ENCODE measurements at places on chromosomes 13 and 19.

DNA sequence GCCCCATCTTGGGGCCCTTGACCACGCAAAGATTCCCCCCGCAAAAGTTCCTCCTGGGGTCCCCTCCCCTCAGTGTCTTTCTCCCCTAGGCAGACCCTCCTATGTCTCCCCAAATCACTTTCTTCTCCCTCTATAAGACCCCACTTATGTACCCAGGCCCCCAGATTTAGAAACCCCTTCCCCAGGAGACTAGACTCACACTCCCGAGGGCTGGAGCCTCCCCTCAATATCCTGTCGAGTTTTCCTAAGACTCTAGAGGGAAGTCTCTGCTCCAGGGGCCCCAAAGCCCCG lies 1.4 kb downstream of the SLC1A5 start:
- DNase-seq, result no peak

GRCh38 chr13:110471156-110471832 lies 90.2 kb downstream of the RAB20 start:
- no peak for DNase-seq

DNA sequence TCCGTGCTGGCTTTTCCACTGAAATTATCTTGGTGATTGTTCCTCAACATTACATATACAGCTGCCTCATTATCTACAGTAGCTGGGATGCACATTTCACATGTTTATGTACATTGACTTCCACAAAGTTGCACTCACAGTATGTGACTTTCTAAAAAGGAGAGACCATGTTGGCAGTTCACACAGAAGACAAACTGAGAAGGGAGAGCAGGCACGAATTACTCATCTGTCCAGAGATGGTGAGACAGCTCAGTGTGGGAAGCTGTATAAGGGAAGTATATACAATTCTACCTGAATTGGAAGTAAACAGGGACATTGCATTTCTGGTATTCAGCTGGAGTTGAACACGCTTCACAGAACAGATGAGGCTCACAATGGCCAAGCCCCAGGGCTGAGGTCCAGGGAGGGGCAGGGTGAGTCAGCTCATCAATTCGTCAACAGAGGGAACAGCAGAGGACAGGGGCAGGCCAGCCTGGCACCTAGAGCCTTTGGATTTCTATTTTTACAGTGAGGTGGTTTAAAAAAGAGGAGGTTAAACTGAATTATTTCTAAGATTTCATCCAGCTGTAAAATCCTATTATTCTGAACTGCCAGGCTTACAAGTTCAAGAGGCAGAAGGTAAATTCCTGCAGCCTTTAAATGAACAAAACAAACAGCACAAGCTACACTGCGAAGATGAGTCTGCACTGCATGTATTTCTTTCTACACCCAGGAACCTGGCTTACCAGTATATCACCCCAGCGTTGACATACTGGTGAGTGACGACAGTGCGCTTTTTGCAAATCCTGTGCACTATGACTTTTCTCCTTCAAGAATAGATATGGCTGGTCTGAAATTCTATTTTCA lies 9.8 kb downstream of the PARP4 start:
- no peak for DNase-seq

- no peak for DNase-seq
Measured at GRCh38 chr13:44870456-44870929, 118.8 kb downstream of the NUFIP1 start.

- DNase-seq, result no peak
Measured at GRCh38 chr13:53010374-53011105, 18.1 kb upstream of the OLFM4 start.

GRCh38 chr13:111267784-111268183 lies 52.7 kb upstream of the TEX29 start:
- no peak for DNase-seq

DNA sequence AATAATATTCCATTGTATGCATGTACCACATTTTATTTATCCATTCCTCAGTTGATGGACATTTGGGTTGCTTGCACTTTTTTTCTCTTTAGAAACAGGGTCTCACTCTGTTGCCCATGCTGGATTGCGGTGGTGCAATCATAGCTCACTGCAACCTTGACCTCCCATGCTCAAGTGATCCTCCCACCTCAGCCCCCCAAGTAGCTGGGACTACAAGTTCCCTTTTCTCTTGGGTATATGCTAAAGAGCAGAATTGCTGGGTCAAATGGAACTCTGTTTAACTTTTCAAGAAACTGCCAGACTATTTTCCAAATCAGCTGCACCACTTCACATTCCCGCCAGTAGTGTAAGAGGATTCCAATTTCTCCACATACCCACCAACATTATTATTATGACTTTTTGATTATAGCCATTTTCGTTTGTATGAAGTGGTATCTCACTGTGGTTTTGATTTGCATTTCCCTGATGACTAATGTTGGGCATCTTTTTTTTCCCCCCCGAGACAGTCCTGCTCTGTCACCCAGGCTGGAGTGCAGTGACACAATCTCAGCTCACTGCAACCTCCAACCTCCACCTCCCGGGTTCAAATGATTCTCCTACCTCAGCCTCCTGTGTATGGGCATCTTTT lies 7.6 kb upstream of the IPO5 start:
- DNase-seq, result no peak

DNA sequence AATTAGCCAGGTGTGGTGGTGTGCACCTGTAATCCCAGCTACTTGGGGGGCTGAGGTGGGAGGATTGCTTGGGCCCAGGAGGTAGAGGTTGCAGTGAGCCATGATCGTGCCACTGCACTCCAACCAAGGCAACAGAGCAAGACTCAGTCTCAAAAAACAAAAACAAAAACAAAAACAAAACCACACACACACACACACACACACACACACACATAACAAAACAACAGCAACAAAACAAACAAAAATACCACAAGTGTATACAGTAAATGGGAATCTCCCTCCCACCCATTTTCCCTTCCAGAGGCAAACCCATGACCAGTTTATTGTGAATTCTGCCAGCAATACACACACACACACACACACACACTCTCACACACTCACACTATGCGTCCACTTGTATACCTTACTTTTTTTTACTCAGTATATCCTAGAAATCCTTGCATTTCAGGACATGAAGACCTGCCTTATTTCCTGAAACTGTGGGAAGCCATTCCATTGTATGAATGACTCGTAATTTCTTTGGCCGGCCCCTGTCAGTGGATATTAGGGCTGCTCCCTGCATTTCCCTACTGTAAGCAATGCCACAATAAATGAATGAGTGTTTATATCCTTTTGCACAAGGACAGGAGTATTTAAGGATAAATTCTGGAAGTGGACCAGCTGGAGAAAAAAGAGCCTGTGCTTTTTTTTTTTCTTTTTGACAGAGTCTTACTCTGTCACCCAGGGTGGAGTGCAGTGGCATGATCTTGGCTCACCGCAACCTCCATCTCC lies 6.9 kb upstream of the PLEKHF1 start:
- no peak for DNase-seq

DNA sequence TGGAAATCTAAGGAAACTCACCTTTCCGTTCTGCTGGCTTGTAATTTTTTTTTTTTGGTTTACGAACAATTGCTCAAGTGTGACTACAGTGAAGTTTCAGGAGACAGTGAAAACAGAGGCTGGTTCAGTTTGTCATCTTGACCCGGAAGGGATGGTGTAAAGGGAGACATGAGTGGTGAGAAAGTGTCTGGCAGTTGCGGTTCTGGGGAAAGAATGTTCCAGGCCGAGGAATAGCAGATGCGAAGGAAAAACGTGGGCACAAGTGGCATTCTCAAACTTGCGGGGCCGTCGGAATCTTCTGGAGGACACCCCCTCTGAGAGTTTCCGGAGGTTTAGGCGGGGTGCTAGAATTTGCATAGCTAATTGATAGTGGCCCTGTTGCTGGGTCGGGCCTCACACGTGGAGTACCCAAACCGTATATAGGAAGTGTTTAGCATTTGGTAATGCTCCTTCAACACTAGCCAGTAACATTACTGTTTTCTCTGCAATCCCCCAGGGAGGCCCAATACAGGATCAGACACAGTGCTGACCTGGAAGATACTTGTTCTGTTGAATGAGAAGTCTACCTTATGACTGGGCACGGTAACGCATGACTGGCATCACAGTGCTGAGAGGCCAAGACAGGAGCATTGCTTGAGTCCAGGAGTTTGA lies 2.8 kb upstream of the TNFSF9 start:
- no peak for DNase-seq

- no peak for DNase-seq
Measured at GRCh38 chr13:73715114-73715910, 418.9 kb downstream of the KLF12 start.

- no peak for DNase-seq
Measured at GRCh38 chr13:110067355-110068175, 239.4 kb downstream of the COL4A1 start.

DNA sequence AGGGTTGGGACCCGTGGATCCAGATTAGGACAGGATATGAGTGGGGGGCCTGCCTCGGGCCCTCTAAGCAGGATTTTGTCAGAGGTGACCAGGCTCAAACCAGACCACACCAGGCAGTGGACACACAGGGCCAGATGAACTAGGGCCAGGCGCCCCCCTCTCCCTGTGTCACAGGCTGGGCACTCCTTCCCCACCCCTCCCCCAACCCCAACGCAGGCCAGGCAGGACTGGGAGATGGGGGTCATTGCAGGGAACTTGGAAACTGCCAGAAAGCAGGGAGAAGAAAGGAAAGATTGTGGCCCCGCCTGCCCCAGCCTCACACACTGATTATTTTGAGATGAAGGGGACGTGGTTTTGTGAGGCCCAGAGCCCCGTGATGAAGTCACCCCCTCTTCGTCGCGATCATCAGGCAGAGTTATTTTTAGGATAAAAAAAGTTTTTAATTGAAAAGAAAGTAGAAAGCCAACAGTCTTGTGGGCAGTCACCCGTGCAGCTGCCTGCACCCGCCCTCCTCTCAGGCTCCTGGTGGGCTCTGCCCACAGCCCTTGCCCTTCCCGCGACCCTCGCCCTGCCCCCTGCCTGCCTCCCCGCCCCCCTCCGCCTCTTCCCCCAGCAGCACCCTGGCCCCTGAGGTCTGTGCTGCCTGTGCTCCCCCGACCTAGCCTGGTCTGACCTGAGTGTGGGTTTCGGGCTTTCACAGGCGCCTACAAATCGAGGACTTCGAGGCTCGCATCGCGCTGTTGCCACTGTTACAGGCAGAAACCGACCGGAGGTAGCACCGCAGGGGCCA lies 1.9 kb upstream of the YJEFN3 start:
- DNase-seq, result no peak

- no peak for DNase-seq
Measured at GRCh38 chr13:109408591-109409382, 377.6 kb downstream of the IRS2 start.

- no peak for DNase-seq
Measured at GRCh38 chr19:10863107-10863717, 8.1 kb upstream of the CARM1 start.

GRCh38 chr13:39515224-39515714 lies 87.7 kb downstream of the LHFPL6 start:
- DNase-seq, result no peak

- no peak for DNase-seq
Measured at GRCh38 chr13:45402641-45403040, 15.5 kb downstream of the SLC25A30 start.

DNA sequence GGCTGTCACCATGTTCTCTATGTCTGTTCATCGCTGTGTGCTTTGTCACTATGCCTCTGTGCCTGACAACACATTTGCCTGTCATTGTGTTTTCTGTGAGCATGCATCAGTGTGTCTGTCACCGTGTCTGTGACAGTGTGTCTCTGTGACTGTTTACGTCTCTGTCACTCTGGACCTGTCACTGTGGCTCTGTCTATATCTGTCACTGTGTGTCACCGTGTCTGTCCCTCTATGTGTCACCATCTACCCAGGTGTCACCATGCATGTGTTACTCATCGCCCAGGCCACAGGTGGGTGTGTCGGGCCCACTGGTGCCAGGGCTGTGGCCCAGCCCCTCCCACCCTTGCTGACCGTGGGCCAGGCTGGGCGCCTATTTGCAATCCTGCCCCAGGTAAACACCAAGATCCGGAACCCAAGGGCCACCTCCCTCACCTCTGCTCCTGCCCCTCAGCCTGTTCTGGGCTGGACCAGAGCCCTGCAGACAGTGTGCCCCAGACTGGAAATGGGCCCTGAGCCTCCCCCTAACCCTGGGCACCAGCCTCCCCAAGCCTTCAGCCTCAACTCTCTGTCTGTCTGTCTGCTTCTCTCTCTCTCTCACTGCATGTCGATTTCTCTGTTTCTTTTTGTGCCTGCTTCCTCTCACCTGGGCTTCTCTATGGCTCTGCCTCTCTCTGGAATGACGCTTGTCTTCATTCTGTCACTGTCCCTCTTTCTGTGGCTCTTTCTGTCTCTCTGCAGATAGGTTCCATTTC lies 7.7 kb downstream of the IRF2BP1 start:
- DNase-seq, result no peak

DNA sequence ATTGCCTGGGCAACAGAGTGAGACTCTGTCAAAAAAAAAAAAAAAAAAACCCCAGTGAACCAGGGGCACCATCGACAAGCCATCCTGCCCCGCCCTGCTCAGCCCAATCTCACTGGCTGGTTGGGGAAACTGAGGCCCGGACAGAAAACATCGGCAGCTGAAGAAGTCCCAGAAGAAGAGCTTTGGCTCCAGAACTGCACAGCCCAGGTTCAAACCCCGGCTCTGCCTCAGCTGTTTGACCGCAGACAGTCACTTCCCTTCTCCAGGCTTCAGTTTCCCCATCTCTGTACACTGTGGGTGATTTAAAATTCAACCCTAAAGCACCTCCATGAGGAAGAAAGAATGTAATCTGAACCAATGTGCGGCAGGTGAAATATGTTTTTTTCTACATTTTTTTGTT lies 9.4 kb upstream of the SEMA6B start:
- no peak for DNase-seq

DNA sequence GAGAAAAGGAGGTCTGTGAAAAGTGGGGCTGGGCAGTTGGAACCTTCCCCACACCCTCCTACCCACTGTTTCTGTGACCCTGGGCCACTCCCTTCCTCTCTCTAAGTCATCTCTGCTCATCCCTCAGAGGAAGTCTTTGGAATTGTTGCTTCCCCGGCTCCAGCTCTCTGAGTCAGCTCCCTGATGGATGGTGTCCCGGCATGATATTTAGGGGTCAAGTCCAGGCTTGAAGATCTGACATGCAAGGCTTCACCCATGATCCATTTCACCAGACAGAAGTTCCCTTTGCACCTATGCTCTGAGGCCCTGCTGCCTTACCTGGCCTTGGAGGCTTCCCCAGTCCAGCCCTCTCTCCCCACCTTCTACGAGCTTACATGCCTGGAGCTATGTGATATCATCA lies 13.3 kb downstream of the EXOC3L2 start:
- DNase-seq, result no peak

GRCh38 chr13:21242236-21242635 lies 65.8 kb downstream of the MRPL57 start:
- no peak for DNase-seq

- no peak for DNase-seq
Measured at GRCh38 chr13:40384976-40385857, 281.2 kb downstream of the FOXO1 start.

DNA sequence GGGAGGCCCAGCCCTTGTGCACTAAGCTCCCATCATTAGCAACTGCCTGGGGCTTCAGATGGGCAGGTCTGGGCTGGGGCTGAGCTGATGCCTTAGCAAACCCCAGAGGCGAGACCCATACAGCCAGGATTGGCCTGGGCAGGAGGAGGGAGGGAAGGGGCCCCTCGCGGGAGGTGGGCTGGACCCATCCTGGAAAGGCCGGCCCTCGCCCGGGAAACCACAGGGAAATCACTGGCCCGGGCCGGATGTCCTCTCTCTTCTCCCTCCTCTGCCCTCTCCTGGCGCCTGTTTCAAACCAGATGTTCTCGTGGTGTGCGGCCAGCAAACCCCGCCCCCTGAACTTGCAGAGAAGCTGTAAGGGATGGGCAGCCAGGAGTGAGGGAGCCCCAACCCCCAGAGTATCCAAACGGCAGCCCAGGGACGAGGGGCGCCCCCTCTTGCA lies 43.1 kb downstream of the TMEM255B start:
- no peak for DNase-seq

Measured in stimulated activated CD8-positive, alpha-beta memory T cell treated with anti-CD3 and anti-CD28 coated beads, Interleukin-2, amount 100 ng/mL, for 48 hours (primary cell).